CD4-positive, CD25-positive, alpha-beta regulatory T cell (primary cell): ENCODE measurements at places on chromosomes 1 and 21. TPM values are rescaled to one million over a fixed set of nuclear protein-coding genes. Genes with fewer than 3 reads are reported as not detected.

The ALX3 gene
- not detected for total RNA-seq

The TMEM222 gene
- 26.3 TPM for total RNA-seq

The RNF19B gene
- total RNA-seq = 44.9 TPM

The CASP9 gene
- total RNA-seq = 7.8 TPM

The MYOG gene
- total RNA-seq = not detected

The EPS8L3 gene
- total RNA-seq = not detected

The S100A7A gene
- not detected for total RNA-seq

The LRRN2 gene
- not detected for total RNA-seq

DNA sequence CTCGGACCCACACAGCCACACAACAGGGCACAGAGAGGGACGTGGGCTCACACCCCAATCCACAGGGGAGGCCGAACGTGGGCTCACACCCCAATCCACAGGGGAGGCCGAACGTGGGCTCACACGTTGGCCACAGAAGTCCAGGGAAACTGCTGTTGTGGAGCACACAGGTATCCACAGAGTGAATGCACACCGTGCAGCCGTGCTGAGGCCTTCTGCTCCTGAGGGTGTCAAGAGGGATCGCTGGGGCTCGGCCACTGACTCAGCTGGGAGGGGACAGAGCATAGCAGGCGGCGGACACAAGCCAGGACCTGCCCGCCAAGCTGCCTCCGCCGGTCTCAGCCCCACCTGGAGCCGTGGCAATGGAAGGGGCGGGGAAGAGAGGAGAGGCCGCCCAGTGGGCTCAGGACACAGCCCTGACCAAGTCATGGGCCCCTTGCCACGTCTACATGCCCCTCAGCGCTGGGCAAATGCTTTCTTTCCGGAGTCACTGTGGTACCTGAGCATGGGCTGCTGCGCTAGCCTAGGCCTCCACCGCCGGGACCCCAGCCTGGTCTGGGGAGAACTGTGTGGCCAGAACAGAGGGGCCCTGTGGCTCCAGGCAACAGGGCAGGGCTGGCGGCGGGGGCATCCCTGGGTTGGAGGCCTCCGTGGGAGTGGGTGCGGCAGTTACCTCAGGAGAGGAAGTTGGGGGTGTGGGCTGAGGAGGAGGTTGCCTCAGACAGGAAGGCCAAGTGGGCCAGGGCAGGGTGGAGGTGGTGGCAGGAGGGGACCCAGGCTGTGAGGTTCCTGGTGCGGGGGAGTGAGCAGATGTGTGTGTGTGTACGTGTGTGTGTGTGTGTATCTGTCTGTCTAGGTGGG is 1.2 kb downstream of the SYTL1 start:
- H3K4me3 ChIP-seq = peak overlapping the region; percentile 95
- peak overlapping the region; percentile 79 for H3K27ac ChIP-seq
- H3K36me3 ChIP-seq = peaks cover 25% of the 10 kb centered on the region
- H3K27me3 ChIP-seq = no peaks in the 10 kb centered on the region
- DNase-seq = peak; percentile 92

GRCh38 chr1:88404582-88404981 is 279.5 kb upstream of the PKN2 start:
- H3K36me3 ChIP-seq = no peaks in the 10 kb centered on the region
- H3K4me1 ChIP-seq = no peaks in the 10 kb centered on the region
- H3K27me3 ChIP-seq = no peaks in the 10 kb centered on the region
- H3K27ac ChIP-seq = no peak overlapping the region
- H3K4me3 ChIP-seq = no peak overlapping the region
- DNase-seq = no peak

- no peaks in the 10 kb centered on the region for H3K36me3 ChIP-seq
- H3K4me3 ChIP-seq = peak overlapping the region; percentile 9
- peaks cover 4% of the 10 kb centered on the region for H3K27me3 ChIP-seq
- peak overlapping the region; percentile 53 for H3K27ac ChIP-seq
Measured at GRCh38 chr1:199173356-199173755, 534.5 kb downstream of the PTPRC start.

- H3K4me3 ChIP-seq = no peak overlapping the region
- H3K27me3 ChIP-seq = peaks cover 4% of the 10 kb centered on the region
- H3K36me3 ChIP-seq = no peaks in the 10 kb centered on the region
- H3K27ac ChIP-seq = no peak overlapping the region
Measured at GRCh38 chr21:45655124-45655523, 11.6 kb downstream of the PCBP3 start.

GRCh38 chr1:178931858-178932551 is 61.1 kb upstream of the ANGPTL1 start:
- DNase-seq = no peak
- H3K4me1 ChIP-seq = no peaks in the 10 kb centered on the region
- H3K27me3 ChIP-seq = no peaks in the 10 kb centered on the region
- H3K4me3 ChIP-seq = no peak overlapping the region

GRCh38 chr1:245872475-245872874 is 634.6 kb downstream of the SMYD3 start:
- no peak overlapping the region for H3K27ac ChIP-seq
- no peak overlapping the region for H3K4me3 ChIP-seq
- H3K27me3 ChIP-seq = no peaks in the 10 kb centered on the region

DNA sequence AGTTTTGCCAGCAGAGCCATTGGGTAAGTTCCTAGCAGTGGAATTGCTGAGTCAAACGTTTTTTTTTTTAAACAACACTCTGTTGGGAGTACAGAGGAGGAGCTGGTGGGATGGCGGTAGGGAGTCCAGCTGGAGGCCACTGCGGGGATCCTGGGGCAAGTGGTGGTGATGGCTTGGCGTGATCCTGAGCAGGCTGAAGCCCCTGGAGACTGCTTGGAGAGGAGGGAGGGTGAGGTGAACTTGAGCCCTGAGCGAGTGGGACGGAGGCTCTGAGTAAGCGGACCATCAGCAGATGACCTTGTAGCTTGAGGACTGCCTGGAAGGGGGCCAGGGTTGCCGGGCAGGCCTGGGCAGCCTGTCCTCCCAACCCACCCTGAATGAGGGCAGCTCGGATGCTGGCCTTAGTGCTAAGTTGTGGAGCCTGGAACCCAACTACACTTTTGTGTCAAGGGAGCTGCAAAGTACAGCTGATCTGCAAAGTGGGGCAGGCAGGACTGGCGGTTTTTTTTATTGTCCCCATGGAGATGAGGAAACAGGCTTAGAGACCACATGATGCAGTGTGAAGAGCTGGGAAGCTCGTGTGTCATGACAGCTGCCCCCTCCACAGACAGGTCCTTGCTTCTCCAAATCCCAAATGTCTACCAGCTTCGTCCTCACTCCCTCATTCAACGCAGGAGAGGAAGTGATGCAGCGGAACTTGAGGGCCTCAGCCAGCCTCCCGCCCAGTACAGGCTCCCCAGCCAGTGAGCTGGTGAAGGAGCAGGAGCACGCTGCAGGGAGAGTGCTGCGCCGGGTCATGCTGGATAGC is 20.2 kb downstream of the MRPL37 start:
- no peak for DNase-seq
- H3K4me3 ChIP-seq = no peak overlapping the region
- H3K27me3 ChIP-seq = no peaks in the 10 kb centered on the region
- no peak overlapping the region for H3K27ac ChIP-seq

- H3K27me3 ChIP-seq = no peaks in the 10 kb centered on the region
- peak overlapping the region; percentile 5 for H3K4me3 ChIP-seq
- peak; percentile 38 for DNase-seq
- no peaks in the 10 kb centered on the region for H3K4me1 ChIP-seq
- peaks cover 88% of the 10 kb centered on the region for H3K36me3 ChIP-seq
Measured at GRCh38 chr1:40753142-40753882, 30.3 kb upstream of the KCNQ4 start.

GRCh38 chr1:117902944-117903343 is 26.5 kb downstream of the GDAP2 start:
- H3K4me1 ChIP-seq = no peaks in the 10 kb centered on the region
- H3K36me3 ChIP-seq = peaks cover 70% of the 10 kb centered on the region
- no peak overlapping the region for H3K27ac ChIP-seq
- H3K4me3 ChIP-seq = no peak overlapping the region
- no peak for DNase-seq
- no peaks in the 10 kb centered on the region for H3K27me3 ChIP-seq

- H3K4me3 ChIP-seq = no peak overlapping the region
- no peak overlapping the region for H3K27ac ChIP-seq
- H3K36me3 ChIP-seq = no peaks in the 10 kb centered on the region
- H3K4me1 ChIP-seq = peaks cover 10% of the 10 kb centered on the region
- H3K27me3 ChIP-seq = peaks cover 2% of the 10 kb centered on the region
Measured at GRCh38 chr1:226826479-226827261, 43.7 kb upstream of the PSEN2 start.

- H3K36me3 ChIP-seq = no peaks in the 10 kb centered on the region
- no peak overlapping the region for H3K27ac ChIP-seq
- H3K27me3 ChIP-seq = no peaks in the 10 kb centered on the region
Measured at GRCh38 chr1:209732725-209733124, 23.1 kb upstream of the TRAF3IP3 start.

GRCh38 chr21:40707656-40708244 is 139.2 kb downstream of the DSCAM start:
- H3K27me3 ChIP-seq = no peaks in the 10 kb centered on the region
- DNase-seq = no peak
- H3K4me3 ChIP-seq = no peak overlapping the region
- H3K36me3 ChIP-seq = no peaks in the 10 kb centered on the region
